ENCODE measurements at places on chromosomes 3 and 15.

DNA sequence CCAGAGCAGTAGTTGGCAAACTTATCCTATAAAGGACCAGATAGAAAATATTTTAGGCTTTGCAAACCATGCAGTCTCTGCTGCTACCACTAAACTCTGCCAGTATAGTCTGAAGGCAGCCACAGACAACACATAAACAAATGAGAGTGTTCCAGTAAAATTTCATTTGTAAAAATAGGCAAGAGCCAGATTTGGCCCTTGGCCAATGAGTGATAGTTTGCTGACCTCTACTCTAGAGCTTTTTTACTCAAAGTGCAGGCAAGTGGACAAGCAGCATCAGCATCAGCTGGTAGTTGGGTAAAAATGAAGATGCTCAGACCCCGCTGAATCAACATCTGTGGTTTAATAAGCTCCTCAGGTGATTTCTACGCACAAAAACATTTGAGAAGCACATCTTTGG, 269.8 kb downstream of the NTRK3 start:
- no peak for DNase-seq

DNA sequence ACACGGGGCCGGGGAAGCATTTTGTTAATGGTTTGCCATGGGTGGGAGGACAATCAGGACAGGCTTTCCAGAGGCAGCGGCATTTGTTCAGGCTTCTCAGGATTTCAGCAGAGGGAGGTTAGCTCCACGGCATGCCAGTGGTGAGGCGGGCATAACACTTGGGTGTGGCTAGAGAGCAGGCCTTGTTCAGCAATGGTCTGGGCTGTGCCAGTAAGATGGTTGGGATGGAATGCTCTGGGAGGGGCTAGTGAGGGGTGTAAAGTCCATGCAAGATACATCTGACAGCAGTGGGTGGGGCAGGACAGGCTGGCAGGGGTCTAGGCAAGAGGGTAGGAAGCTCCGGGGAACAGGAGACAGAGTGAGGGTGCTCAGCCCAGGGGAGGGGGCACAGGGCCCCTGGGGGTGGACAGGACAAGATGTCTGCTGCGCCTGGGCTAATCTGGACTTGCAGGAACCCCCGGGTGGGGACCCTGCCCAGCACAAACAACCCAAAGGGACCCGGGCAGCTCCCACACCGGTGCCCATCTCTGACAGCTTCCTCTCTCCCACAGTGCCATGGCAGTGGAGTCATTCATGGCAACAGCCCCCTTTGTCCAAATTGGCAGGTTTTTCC, 8.4 kb downstream of the TMEM43 start:
- DNase-seq, result no peak

GRCh38 chr15:71050461-71050860, 64.8 kb upstream of the THSD4 start:
- DNase-seq, result no peak

- DNase-seq, result no peak
Observed at GRCh38 chr3:11116336-11117059, 37.8 kb upstream of the HRH1 start.

- DNase-seq, result no peak
Observed at GRCh38 chr3:185402561-185402960, 39.6 kb downstream of the MAP3K13 start.

DNA sequence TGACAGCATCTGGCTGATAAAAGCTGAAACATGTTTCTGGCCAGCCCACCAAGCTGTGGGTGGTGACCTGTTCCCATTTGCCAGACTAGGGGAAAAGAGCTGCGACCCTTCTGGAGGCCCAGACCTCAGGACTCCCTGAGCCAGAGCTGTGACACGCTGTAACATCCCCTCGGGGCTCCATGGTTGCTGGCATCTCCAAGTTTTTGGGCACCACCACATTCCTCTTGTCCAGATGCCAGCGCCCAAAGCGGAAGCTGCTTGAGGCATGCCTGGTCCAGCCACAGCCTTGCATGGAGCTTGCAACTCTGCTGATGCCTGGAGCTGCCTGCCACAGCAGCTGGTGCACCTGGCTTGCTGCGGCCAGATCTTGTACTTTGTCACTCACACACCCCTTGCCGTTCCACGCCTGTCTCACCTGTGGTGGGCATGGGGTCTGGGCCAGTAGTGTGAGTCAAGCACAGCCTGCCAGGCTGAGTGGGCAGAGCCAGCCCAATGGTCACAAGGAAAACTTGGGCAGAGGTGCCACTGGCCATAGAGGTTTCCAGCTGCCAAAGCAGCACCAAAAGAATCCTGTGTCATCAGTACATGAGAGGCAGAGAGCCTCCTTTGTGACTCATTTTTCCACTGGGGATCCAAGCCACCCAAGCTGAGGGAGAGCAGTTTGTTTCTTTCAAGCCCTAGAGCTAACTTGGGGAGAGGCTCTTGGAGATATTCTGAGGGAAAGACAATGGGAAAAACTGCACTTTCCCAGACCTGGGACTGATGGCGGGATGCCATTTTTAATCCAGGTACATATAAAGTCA, 45.7 kb upstream of the PTX3 start:
- DNase-seq, result no peak

- peak; percentile 5 for DNase-seq
Observed at GRCh38 chr3:142270407-142270806, 45.0 kb upstream of the GK5 start.

GRCh38 chr15:91620229-91620628, 233.3 kb upstream of the SLCO3A1 start:
- DNase-seq, result no peak

- DNase-seq, result no peak
Observed at GRCh38 chr3:166405896-166406295, 568.7 kb upstream of the BCHE start.

Measured in GM23338 (cell line).